ENCODE measurements at places on chromosomes 2 and 18. TPM values are rescaled to one million over a fixed set of nuclear protein-coding genes. Genes with fewer than 3 reads are reported as not detected.

DNA sequence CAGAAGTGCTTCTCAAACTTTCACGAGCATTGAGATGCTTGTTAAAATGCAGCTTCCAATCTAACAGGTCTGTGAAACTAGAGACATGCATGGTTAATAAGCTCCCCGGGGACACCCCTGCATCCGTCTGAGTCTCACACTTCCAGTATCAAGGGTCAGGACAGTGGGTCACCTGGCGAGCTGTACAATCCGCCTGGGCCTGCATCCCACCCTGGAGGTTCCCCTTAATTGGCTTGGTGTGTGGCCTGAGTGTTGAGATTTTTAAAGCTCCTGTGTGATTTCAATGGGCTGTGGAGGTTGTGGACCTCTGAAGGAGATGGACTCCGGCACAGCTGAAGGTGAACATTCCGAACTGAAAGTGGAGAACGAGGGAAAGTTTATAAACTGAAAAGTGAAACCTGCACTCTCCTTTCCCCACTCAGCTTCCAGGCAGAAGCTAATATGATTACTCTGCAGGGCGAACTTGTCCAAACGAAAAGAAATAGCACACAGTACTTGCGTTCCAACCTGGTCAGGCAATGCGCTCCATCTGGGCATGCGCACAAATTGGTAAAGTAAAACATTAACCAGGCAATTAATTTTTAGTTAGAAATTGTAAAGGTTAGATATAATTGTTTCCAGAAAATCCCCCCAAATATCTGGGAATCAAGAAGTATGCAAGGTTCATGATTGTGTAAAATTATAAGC is 191.7 kb upstream of the ALKAL2 start:
- DNase-seq, result no peak

DNA sequence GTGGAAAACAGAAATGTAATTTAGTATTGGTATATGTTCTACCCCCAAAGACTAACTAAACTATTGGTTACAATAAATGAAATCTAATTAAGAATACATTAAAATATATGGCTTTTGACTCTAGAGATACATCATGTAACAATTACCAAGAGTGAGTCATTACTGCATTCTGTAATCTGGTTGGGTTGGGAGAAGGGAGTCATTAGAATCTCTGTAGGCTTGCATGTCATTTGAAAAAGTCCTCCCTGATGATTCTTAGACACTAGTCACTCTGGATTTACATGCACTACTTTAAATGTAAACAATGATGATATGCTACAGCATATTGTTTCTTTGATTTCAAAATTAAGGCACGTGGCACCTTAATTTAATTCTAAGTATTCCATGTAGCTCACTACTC is 293.4 kb upstream of the CHST9 start:
- no peak for DNase-seq

Gene RFTN2
- total RNA-seq, result 10.0 TPM

Gene SPATS2L
- total RNA-seq, result 104 TPM

Gene GCG
- not detected for total RNA-seq
